Large intestine (tissue), 12 donors: ENCODE measurements at places on chromosomes 6 and 20.

DNA sequence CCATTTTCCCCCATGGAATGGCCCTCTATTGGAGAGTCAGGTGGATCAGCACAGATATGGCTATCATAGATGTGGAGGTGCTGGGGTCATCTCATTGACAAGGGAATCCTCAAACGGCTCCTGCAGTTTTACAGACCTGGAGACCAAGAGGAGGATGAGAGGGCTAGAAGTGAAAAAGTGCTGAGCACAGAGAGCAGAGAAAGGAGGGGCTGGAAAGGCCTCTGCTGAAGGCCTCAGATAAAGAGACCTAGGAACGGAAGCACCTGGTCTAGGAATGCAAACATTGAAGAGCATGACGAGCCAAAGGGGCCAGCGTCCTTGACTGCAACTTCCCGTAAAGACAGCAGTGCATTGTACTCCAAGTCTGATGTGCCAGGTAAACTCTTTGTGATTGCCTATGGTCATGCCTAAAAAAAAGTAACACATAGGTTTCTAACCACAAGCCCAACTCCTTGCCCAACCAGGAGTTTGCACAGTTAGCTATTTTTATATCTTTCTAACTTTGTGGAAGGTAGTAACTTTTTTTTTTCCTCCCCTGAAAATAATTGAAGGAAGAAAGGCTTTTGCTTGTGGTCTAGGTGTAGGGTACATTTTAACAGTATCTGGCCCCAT is 15.2 kb downstream of the RSPH4A start:
- DNase-seq: peak; percentile 73

DNA sequence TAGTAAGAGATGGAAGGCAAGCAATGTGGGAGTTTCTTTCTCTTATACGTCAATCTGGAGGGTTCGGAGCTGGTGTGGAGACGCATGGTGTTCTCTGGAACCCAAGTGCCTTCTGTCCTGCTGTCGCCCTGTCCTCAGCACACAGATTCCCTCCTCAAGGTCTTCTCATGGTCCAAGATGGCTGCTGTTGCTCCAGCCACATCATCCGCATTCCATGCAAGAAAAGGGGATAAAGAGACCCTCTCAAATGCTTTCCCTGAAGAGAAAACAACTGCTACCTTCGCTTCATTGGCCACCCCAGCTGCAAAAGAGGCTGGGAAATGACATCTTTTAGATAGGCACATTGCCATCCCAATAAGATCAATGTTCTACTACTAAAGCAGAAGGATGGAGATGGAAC is 151.2 kb downstream of the ANKRD60 start:
- DNase-seq: no peak

- DNase-seq: no peak
These were observed 211.0 kb upstream of the ARG1 start for GRCh38 chr6:131362070-131362469.

DNA sequence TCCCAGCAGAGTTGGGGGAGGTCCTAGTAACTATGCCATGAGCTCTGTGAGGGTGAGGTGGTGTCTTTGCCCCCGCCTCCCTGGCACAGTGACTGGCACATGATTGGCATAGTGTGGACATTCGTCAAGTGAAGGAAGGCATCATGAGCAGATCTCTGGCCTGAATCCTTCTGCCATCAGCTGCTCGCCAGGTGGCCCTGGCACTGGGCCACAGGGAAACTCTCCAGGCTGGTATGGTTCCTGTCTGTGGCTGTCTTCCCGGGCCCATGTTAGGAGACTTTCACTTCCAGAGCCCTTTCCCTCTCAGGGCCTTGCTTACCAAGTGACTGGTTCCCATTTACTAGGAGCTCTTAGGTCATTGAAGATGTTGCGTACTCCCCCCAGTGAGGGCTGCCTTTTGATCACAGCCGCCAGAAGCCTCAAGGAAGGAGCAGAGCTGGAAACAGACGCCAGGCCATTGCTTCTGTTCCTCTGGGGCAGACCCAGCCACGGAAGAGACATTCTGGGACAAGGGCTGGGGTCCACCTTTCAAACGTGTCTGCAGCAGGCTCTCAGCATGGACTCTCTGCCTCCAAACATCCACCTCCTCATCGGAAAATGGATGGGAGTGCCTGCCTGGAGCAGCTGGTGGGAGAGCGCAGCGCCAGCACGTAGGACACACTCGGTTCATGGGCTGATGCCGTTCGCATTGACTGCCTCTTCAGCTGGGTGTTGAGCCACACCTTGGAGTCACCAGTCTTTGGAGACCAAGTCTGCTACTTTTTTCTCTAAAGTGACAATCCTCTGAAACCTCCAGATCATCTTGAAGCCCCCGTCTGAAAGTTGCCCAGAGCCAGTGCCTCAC is 67.2 kb downstream of the PTPN1 start:
- DNase-seq: no peak

GRCh38 chr6:108133594-108134179 is 32.1 kb upstream of the NR2E1 start:
- DNase-seq: peak; percentile 92

DNA sequence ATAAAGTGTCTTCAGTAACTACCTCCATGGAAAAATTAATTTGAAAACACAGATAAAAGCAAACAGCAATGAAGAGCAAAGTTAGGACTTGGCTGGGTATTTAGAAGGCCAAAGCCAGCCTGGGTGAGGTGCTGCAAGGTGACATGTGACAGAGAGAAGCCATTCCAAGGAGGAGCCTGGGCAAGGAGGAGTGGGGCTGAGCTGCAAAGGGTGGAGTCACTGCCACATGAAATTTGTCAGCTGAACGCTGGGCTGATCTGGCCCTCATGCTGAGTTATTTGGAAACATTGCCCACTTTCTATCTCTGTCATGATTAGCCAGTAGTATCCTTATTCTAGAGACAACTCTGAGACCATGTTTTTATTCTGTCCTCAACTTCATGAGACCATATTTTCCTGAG is 76.3 kb downstream of the PERP start:
- DNase-seq: no peak

GRCh38 chr6:26474439-26474881 is 16.7 kb downstream of the BTN2A1 start:
- no peak for DNase-seq

DNA sequence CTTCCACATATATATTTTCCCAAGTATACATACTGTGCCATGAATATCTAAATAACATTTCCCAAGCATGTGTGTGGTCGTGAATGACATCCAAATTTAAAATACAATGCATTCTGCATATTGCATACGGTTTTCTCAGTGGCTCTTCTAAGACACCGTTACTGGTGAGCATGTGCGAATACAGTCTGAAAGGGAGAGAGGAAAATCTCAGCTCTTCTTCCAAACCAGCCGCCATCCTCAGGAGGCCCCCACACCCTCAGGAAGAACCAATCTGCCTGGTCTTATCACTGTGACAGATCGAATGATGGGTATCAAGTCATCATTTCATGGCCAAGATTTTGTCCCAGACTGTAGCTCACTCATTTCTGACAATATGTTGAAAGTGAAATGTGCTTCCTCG is 50.7 kb downstream of the ADAT2 start:
- no peak for DNase-seq

DNA sequence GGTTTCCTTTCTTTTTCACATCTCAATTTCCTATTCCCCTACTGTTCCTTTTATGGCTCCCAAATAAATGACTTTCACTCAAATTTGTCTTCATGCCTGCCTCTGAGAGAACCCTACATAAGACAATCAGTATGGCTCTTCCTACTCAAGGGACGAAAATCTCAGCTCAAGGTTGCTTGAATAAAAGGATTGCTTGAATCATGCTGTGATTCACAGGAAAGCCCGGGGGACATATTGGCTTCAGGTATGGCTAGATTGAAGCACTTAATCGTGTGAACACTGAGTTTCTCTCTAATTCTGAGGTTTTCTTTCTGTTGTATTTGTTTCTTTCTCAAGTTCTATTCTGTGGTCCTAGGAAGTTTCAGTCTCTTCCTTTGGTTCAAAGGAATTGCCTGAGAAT is 140.3 kb upstream of the SULF2 start:
- no peak for DNase-seq
